ENCODE measurements at places on chromosomes 13 and 19.

GRCh38 chr19:19320361-19321140 is at the start of the genes MAU2 and SUGP1:
MAU2 (plus strand) TSS chr19:19320829; CDS start chr19:19320860, 31 bp downstream.
SUGP1 (minus strand) TSS chr19:19320509; CDS start chr19:19320496, 13 bp downstream.
- H3K36me3 ChIP-seq: peaks cover 41% of the 10 kb centered on the region
- peaks cover 12% of the 10 kb centered on the region for H3K4me1 ChIP-seq
- H3K27me3 ChIP-seq: no peaks in the 10 kb centered on the region
- ATAC-seq: peak; percentile 93
- H3K27ac ChIP-seq: peak within 1 kb of the TSS; percentile 93

GRCh38 chr13:34967851-34968562 is 25.9 kb downstream of the NBEA start:
- H3K27me3 ChIP-seq: no peaks in the 10 kb centered on the region
- H3K36me3 ChIP-seq: no peaks in the 10 kb centered on the region
- ATAC-seq: no peak
- no peak overlapping the region for H3K27ac ChIP-seq
- H3K4me1 ChIP-seq: no peaks in the 10 kb centered on the region

- H3K36me3 ChIP-seq: peaks cover 28% of the 10 kb centered on the region
- ATAC-seq: peak; percentile 37
- peaks cover 24% of the 10 kb centered on the region for H3K4me1 ChIP-seq
- H3K27ac ChIP-seq: peak overlapping the region; percentile 40
Observed at GRCh38 chr19:51354742-51355148, 11.4 kb downstream of the ETFB start.

DNA sequence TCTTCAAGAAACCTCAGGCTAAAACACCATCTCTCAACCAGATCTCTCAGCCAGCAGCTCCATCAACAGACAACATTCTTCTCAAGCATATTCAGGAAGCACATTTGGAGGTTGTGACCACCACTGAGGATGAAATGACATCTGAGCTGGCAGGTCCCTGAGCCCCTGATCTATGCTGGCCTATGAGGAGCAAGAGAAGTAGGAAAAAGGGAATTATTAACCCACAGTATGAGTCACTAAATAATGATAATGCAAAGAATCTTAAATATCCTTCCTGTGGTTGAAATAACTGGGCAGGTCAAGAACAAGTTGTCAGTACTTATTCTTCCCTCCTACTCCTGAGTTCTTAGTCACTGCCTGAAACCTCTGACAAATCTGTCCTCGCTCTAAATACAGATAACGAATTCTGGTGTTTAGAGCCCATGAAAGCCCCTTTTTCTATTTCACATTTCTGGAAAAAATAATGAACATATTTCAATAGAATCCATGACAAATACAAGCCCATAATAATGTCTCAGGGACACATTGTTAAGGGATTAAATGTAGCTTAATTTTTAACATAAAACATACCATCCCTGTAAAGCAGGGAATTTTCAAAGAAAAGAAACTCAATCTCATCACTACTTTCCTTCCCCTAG is 225.8 kb upstream of the IRS2 start:
- no peak overlapping the region for H3K4me3 ChIP-seq
- no peaks in the 10 kb centered on the region for H3K27me3 ChIP-seq
- ATAC-seq: no peak
- H3K4me1 ChIP-seq: no peaks in the 10 kb centered on the region
- no peaks in the 10 kb centered on the region for H3K36me3 ChIP-seq

GRCh38 chr19:8722032-8722431 is 598 bp downstream of the OR2Z1 start:
- no peaks in the 10 kb centered on the region for H3K27me3 ChIP-seq
- no peak overlapping the region for H3K27ac ChIP-seq
- no peaks in the 10 kb centered on the region for H3K36me3 ChIP-seq
- no peak overlapping the region for H3K4me3 ChIP-seq

- no peak for ATAC-seq
- H3K27me3 ChIP-seq: peaks cover 11% of the 10 kb centered on the region
- no peak overlapping the region for H3K4me3 ChIP-seq
Observed at GRCh38 chr13:111422348-111422747, 101.9 kb downstream of the TEX29 start.

GRCh38 chr19:16327501-16327900 is 2.9 kb downstream of the KLF2 start:
- peaks cover 12% of the 10 kb centered on the region for H3K27me3 ChIP-seq
- peaks cover 35% of the 10 kb centered on the region for H3K4me1 ChIP-seq
- H3K27ac ChIP-seq: no peak overlapping the region
- H3K4me3 ChIP-seq: peak overlapping the region; percentile 84
- no peak for ATAC-seq

DNA sequence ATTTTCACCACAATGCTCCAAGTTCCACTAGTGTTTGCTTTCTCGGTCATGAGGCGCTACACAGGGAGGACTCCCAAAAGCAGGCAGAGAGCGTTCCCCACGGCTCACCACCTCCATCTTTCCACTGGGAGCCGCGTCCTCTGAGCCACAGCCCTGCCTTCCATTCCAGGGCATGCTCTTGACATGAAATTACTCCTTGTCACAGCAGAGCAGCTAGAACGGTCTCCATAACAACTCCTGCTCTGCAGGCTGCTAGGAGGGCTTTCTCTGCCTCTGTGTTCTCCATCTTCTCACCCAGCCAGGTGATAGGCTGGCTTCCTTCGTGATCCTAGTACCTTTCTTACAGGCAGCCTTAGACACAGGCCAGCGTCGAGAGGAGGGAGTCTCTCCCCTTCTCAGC is 171.8 kb upstream of the UBL3 start:
- no peaks in the 10 kb centered on the region for H3K4me1 ChIP-seq
- H3K36me3 ChIP-seq: no peaks in the 10 kb centered on the region
- H3K4me3 ChIP-seq: no peak overlapping the region
- peaks cover 9% of the 10 kb centered on the region for H3K27me3 ChIP-seq
- ATAC-seq: no peak

- H3K36me3 ChIP-seq: no peaks in the 10 kb centered on the region
- no peak for ATAC-seq
- H3K4me1 ChIP-seq: no peaks in the 10 kb centered on the region
- H3K27ac ChIP-seq: no peak overlapping the region
- H3K4me3 ChIP-seq: no peak overlapping the region
Observed at GRCh38 chr13:110483386-110483968, 78.0 kb downstream of the RAB20 start.

DNA sequence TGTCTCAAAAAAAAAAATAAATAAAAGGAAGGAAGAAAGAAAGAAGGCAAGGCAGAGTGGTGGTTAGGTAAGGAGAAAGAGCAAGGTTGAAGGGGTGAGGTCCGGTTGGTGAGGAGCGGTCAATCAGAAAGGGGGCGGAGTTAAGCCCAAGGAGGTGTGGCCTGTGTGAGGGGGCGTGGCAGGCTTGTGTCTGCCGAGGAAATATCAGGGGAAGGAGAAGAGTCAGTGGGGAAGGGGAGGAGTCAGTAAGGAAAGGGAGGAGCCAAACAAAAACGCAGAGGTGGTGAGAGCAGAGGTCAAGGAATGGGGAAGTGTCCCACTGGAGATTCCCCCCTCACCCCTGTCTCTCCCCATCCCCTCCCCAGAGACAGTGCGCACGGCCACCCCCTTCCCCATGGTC is 5.9 kb downstream of the CACNG7 start:
- ATAC-seq: no peak
- peaks cover 47% of the 10 kb centered on the region for H3K27me3 ChIP-seq
- no peaks in the 10 kb centered on the region for H3K4me1 ChIP-seq
- no peak overlapping the region for H3K4me3 ChIP-seq
- H3K36me3 ChIP-seq: no peaks in the 10 kb centered on the region

DNA sequence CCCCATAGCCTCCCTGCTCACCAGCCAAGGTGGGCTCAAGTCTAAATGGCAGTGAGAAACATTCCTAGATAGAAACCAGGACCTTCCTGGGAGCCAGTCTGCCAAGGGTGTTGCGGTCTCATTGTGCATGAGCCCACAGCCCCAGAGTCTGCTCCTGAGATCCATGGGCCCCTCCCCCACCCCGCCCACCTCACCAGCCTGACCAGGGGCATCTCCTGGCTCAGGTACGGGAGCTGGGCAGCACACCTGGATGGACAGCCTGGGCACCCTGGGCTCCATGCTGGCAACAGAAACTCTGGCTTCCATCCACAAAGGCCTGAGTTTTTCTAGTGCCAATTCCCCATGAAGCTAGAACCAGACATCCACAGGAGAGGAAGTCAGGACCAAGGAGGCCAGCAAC is 65.6 kb downstream of the RAB20 start:
- H3K27ac ChIP-seq: no peak overlapping the region
- H3K27me3 ChIP-seq: peaks cover 3% of the 10 kb centered on the region
- no peaks in the 10 kb centered on the region for H3K4me1 ChIP-seq
- H3K36me3 ChIP-seq: no peaks in the 10 kb centered on the region
- no peak overlapping the region for H3K4me3 ChIP-seq
- no peak for ATAC-seq

GRCh38 chr13:113890774-113891480 is 27.1 kb upstream of the GAS6 start:
- no peak for ATAC-seq
- H3K4me1 ChIP-seq: no peaks in the 10 kb centered on the region
- H3K36me3 ChIP-seq: no peaks in the 10 kb centered on the region
- peaks cover 6% of the 10 kb centered on the region for H3K27me3 ChIP-seq

- H3K27ac ChIP-seq: no peak overlapping the region
- H3K4me3 ChIP-seq: no peak overlapping the region
- no peaks in the 10 kb centered on the region for H3K36me3 ChIP-seq
- H3K4me1 ChIP-seq: no peaks in the 10 kb centered on the region
- H3K27me3 ChIP-seq: no peaks in the 10 kb centered on the region
- ATAC-seq: no peak
Observed at GRCh38 chr13:86882835-86883234, 788.3 kb upstream of the SLITRK5 start.

- ATAC-seq: peak; percentile 34
- H3K4me3 ChIP-seq: peak overlapping the region; percentile 72
- no peaks in the 10 kb centered on the region for H3K36me3 ChIP-seq
- peak overlapping the region; percentile 62 for H3K27ac ChIP-seq
Observed at GRCh38 chr19:17606590-17607185, 51.2 kb downstream of the COLGALT1 start.

GRCh38 chr19:11881151-11881800 is 6.3 kb upstream of the ZNF69 start:
- H3K4me3 ChIP-seq: no peak overlapping the region
- H3K36me3 ChIP-seq: no peaks in the 10 kb centered on the region
- no peaks in the 10 kb centered on the region for H3K4me1 ChIP-seq
- ATAC-seq: peak; percentile 70

- no peaks in the 10 kb centered on the region for H3K36me3 ChIP-seq
- H3K4me1 ChIP-seq: peaks cover 8% of the 10 kb centered on the region
- H3K27me3 ChIP-seq: peaks cover 14% of the 10 kb centered on the region
- peak overlapping the region; percentile 84 for H3K4me3 ChIP-seq
Observed at GRCh38 chr19:48837051-48837524, 797 bp upstream of the HSD17B14 start.

DNA sequence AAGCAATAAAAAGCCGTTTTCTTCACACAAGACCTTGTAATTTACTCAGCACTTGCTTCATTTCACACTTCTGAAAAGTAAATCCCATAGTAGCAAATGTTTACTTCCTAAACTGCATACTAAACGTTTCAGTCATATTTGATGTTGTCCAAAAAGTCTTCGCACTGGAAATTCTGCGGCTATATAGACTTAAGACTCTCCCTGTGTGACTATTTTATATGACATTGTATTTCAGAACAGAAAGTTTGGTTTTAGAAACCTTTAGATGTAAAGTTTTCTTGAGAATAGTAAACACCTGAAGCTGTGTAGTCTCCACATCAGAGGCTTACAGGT is 29.6 kb downstream of the ZAR1L start:
- H3K27me3 ChIP-seq: no peaks in the 10 kb centered on the region
- ATAC-seq: no peak
- no peak overlapping the region for H3K4me3 ChIP-seq
- H3K27ac ChIP-seq: no peak overlapping the region
- H3K36me3 ChIP-seq: peaks cover 27% of the 10 kb centered on the region

DNA sequence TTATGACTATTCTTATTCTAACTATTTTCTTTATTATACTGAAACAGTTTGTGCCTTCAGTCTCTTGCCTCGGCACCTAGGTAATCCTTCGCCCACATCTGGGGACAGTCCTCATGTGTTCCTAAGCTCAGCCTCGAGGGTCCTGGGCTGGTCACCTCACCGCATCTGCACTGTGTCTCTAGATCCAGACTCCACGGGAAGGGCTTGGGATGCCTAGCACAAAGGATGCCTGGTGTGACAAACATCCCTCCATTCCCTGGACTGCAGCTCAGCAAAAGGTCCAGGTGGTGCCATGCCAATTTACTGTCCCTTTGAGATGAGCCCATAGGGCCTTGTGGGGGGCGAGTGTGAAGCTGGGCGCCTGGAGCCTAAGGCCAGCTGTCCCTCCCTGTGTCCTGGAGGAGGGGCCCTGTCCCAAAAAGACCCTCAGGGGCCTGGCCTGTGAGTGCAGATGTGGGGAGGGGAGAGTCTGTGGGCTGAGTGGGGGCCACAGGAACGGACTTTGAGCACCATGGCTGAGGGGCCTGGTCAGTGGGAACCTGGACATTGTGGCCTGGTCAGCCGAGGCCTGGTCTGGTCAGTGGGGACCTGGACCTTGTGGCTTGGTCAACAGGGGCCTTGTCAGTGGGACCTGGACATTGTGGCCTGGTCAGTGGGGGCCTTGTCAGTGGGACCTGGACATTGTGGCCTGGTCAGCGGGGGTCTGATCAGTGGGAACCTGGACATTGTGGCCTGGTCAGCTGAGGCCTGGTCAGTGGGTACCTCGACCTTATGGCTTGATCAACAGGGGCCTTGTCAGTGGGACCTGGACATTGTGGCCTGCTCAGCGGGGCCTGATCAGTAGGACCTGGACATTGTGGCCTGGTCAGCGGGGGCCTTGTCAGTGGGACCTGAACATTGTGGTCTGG is 45.1 kb upstream of the TPM4 start:
- no peaks in the 10 kb centered on the region for H3K4me1 ChIP-seq
- no peak for ATAC-seq
- H3K27ac ChIP-seq: no peak overlapping the region
- H3K36me3 ChIP-seq: no peaks in the 10 kb centered on the region

DNA sequence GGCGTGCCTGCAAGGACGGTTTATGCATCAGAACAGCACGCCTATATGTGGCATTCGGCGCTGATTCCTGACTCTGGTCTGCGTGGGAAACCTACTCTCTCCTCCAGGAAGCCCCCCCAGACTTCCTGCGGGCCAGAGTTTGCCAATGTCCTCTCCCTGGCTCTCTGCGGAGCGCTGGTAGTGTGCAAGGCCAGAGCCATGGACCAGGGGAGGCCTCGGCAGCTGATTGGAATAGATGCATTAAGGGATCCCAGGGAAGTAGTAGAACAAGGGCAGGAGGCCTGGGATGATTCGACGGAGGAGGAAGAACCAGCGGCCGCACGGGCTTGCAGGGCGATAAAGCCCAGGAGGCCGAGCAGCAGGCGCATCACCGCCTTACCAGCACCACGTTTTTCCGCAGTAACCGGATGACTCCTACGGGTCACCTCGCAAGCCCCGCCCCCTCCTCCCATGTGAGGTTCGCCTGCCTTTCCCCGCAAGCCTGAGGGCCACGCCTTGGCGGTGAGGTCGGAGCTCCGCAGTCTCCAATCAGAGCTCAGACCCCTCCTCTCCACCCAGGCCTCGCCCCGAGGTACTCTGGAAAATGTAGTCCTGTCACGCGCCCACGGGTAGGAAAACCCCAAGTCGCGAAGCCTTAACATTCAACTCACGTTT is 5.0 kb downstream of the CLEC11A start:
- no peaks in the 10 kb centered on the region for H3K4me1 ChIP-seq
- H3K27ac ChIP-seq: no peak overlapping the region
- no peak overlapping the region for H3K4me3 ChIP-seq
- peaks cover 46% of the 10 kb centered on the region for H3K27me3 ChIP-seq

- no peak overlapping the region for H3K27ac ChIP-seq
- H3K36me3 ChIP-seq: no peaks in the 10 kb centered on the region
- no peak for ATAC-seq
- H3K4me3 ChIP-seq: no peak overlapping the region
- no peaks in the 10 kb centered on the region for H3K4me1 ChIP-seq
Observed at GRCh38 chr13:73656863-73657262, 477.3 kb downstream of the KLF12 start.

Measured in activated T-helper 17 cell treated with anti-CD3 and anti-CD28 coated beads, Interleukin-2, amount 50 U/mL, for 72 hours (primary cell).